GM04503 (cell line): ENCODE measurements at places on chromosomes 4 and X.

DNA sequence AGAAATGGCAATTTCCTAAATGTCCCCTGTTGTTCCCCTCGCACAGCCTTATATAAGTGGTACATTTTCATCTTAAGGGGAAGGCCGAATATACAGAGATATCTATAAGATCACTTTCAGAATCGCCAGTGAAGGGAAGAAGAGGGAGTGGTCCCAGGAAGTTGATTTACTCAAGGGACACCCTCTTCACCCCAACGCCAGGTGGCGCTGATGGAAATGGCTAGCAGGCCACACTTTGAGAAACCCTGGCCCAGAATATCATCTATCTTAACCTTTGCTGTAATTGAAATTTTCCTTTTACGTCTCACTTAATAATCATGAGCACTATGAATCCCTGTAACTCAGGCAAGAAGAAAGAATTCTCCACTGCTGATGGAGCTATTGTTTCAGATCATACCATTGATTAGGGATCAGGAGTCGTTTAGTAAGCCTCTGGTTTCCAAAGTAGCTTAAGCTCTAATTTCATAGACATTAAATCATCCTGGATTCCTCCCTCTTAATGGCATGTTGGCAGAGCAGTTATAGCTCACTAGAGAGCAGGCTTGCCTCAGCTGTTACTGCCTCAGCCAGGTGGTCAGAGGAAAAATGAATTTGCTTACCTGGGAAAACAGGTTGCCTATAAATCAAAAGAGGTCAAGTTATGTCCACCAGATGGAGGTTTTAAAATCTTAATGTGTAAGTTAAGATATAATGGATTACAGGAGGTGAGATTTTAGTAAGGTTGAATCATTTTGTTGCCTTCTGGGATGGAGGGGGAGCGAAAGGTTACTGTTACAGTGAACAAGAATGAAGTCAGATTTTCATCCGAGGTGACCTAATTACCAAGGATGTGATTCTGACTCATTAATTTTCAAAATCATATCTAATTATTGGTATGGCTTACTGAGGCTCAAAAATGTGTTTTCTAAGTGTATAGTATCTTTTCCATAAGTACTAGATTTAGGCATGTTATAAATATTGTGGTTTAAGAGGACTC is 941.2 kb upstream of the TENM3 start:
- DNase-seq, result no peak

GRCh38 chr4:186557061-186557460 is 1.7 kb upstream of the MTNR1A start:
- peak; percentile 33 for DNase-seq

GRCh38 chr4:29052266-29052665 is 1667.9 kb upstream of the PCDH7 start:
- DNase-seq, result no peak

DNA sequence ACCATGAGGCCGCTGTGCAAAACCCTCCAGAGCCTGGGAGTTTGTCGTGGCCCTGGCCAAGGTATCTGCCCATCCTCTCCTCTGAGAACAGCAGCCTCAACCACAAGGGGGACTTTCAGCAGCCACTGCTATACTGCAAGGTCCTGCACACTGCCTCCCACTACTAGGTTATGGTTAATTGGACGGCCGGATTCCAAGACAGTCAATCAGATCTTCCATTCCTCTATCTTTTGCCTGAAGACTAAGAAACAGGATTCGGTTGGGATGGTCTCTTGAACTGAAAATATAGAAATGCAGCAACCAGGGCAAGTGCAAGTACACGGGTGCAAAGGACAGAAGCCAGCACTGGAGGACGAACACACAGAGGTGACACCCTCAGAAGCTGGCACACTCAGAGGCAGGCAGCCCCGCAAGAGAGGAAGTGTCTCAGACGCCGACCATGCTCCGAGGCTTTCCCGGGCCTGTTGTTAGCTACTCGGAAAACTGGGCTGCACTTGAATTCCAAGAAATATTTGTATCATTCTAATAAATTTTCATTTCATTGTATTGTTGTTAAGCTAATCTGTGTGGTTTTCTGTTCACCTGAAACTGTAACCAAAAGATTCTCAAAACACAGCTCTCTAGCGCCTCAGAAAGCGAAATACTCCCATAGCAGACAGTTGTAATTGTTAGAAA is 63.3 kb downstream of the AFAP1 start:
- DNase-seq, result no peak
